ENCODE measurements at places on chromosomes 2 and 18.

GRCh38 chr2:160043265-160043664 is 19.1 kb downstream of the PLA2R1 start:
- no peak for DNase-seq

- DNase-seq: no peak
Measured at GRCh38 chr2:170139276-170139967, 38.5 kb upstream of the MYO3B start.

- DNase-seq: no peak
Measured at GRCh38 chr2:83786140-83786539, 672.9 kb downstream of the SUCLG1 start.

- DNase-seq: no peak
Measured at GRCh38 chr2:157592948-157593347, 35.7 kb downstream of the ACVR1C start.

- DNase-seq: no peak
Measured at GRCh38 chr2:42842466-42842865, 50.1 kb upstream of the HAAO start.

DNA sequence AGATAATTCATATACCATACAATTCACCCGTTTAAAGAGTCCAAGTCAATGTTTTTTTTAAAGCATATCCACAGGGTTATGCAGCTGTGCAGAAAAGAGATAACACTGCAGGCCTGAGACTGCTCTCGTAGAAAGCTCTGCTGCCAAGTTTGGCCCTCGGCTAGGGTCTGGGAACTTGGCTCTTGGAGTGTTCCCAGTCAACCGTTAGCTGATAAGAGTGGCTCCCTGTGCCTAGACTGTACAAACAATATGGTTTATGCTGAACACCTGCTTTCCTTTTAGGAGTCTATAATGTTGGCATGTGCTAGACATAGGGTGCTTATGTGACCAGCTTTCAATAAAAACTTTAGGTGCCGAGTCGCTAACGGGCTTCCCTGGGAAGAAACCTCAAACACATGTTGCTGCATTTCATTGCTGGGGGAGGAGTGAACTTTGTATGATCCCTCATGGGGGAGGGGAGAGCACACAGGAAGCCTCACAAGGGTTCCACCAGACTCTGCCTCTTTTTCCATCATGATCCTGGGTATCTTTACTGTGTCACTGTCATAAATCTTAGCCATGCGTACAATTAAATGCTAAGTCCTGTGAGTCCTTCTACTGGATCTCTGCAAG is 34.7 kb downstream of the RFX8 start:
- no peak for DNase-seq

DNA sequence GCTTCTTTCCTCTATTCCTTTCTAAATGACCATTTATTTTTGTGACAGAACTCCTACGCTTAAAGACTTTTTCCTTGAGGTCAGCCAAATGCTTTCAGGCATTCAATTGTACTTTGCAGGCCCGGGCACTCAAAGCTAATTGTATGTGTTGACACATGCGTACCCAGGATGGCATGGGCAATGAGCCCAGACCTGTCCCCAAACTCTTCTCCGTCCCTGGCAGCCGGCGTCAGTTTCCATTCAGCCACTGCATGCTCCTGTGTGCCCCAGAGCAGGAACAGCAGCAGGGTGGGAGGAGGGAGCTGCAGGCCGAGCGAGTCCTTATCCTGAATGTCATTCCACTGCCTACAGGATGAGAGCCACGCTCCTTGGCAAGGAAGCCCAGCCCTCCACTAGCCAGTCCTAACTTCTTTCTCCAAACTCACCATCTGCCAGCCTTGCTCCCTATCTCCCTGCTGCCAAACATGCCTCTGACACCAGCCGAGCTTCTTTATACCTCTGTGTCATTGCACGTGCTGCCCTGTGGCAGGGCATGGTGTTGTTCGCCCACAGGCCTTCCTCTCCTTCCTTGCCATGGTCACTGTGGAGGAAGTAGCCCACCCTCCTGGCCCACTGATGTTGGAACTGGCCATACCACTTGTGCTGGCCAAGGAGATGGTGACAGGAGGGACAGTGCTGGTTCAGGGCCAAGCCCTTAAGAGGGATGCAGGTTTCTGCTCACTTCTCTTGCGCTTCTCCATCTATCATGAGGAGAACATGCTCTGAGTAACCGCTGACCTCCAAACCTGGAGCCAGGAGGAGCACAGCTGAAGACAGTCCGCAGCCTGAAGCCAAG is 116.9 kb upstream of the FHL2 start:
- no peak for DNase-seq

DNA sequence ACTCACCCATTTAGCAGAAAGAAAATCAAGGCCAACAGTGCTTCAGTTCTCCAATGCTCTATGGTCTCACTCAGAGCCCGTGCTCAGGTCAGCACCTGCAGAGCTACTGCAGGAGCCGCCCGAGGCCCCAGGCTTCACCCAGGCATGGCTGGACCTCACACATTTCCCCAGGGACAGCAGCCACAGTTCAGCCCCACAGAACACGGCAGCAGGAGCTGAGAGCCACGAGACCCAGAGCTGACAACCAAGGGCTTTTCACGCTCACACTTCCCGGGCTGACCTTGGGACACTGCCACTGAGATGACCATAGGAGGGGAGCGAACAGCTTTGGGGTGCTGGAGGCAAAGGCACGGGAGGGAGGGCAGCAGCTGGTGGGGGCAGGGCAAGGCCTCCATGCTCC is 4.2 kb downstream of the TMEM18 start:
- DNase-seq: no peak

DNA sequence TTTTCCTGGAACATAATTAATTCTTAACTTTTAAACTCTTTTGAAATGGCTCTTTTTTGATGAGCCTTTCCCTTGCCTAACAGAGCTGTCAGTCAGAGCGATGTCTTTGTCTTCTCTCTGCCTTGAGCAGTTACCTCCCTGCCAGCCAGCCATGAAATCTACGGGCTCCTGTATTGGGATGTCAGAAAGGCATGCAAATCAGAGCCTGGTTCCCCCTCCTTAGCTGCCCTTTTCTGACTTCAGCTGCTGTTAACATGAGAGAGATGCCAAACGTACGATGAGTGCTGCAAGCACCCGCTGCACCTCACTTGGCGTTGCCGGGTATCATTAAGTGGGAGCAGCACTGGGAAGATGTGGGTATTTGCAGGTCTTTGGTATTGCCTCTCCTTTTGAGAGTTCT is 131.4 kb upstream of the BOD1L2 start:
- DNase-seq: no peak

- no peak for DNase-seq
Measured at GRCh38 chr18:24400587-24400986, 3.0 kb upstream of the OSBPL1A start.

DNA sequence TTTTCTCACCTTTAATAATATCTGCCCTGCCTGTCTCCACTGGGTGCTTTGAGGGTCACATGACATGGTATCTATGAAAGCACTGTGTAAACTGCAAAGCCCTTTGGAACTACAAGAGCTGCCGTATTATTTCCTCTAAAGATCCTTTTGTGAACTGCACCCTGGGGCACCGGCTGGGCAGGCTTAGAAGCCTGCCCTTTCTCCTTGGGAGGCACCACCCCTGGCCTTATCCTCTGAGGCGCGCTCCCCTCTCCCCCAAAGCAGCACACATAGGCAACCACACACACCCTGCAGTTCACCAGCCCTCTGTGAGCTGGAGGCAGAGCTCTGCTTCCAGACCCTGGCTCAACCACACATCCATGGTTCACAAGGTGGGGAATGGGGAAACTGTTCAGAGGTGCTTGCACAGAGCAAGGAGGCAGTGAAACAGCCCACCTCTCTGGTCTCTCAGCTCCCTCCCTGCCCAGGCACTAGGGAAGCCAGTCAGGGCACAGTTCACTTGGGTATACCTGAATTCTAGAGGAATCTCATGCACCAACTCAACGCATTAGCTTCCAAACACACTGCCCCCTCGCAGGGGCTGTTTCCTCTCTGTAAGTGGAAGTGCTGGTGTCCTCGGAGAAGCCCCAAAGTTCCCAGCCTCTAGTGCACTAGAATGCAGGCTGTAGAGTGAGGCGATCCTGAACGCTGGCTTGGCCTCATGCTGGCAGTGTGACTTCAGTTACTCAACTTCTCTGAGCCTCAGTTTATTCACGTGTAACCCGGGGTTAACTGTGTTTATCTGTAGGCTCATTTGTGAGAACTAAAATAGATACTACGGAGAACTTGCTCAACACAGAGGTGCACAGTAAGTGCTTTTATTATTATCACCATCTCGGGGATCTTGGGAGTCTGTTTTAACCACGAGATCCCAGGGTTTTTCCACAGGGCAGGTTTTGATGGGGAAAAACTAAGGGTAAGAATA is 11.0 kb downstream of the SIGLEC15 start:
- no peak for DNase-seq

- DNase-seq: no peak
Measured at GRCh38 chr2:26652361-26653041, 11.3 kb upstream of the CIB4 start.

DNA sequence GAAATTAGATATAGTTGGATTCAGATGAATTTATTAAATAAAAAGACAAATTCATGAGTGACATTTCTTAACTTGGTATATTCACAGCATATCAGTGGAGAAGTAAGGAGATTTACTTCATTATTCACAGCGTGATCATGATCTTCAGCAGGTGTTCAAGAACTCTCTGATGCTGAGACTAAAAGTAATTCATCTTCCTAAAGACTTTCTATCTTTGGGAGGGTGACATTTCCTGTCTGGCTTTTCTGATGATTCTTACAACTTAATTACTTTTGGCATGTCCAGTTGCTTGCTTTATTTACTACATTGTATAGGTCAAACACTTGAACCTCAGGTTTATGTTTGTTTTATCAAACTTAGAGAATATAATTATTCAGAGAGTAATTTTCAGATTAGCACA is 224.6 kb downstream of the PLCL1 start:
- DNase-seq: no peak

DNA sequence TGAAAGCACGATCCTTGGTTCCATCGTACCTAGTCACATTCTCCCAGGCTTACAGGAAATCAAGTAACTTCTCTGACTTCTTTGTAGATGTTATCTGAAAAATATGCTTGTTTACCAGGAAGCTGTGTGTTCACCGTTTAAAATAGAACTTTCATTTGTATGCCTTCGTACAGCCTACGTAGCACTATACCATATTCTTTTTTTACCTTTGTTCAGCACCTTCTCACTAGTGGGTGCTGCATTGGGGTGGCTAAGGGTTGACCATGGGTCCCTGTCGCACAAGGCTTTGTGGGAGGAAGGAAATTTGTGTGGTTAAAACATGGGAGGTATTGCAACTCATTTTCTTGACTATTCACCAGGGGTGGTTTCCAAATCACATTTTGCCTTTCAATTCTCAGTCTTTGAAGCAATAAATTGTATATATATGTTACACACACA is 16.6 kb downstream of the MALT1 start:
- DNase-seq: no peak

Data from epithelial cell of proximal tubule (primary cell).